ENCODE measurements at places on chromosomes 13 and 19.

DNA sequence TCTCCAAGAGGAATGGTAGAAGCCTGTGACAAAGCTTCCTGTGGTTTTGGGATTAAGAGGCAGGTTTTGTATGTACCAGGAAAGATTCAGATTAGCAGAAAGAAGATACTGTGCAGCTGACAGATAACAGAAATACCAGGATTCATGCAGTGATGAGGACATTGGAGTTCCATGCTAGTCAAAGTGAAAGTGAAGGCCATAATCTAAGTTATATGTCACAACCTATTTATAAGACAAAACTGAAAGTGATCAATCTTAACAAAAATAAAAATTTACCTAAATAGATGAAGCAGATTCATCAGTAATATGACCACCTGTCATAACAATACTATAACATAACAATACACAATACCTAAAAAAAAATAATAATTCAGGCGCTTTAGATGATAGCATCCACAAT, 1305.2 kb upstream of the PCDH9 start:
- DNase-seq, result no peak

- DNase-seq, result no peak
Measured at GRCh38 chr13:111493468-111493867, 173.0 kb downstream of the TEX29 start.

DNA sequence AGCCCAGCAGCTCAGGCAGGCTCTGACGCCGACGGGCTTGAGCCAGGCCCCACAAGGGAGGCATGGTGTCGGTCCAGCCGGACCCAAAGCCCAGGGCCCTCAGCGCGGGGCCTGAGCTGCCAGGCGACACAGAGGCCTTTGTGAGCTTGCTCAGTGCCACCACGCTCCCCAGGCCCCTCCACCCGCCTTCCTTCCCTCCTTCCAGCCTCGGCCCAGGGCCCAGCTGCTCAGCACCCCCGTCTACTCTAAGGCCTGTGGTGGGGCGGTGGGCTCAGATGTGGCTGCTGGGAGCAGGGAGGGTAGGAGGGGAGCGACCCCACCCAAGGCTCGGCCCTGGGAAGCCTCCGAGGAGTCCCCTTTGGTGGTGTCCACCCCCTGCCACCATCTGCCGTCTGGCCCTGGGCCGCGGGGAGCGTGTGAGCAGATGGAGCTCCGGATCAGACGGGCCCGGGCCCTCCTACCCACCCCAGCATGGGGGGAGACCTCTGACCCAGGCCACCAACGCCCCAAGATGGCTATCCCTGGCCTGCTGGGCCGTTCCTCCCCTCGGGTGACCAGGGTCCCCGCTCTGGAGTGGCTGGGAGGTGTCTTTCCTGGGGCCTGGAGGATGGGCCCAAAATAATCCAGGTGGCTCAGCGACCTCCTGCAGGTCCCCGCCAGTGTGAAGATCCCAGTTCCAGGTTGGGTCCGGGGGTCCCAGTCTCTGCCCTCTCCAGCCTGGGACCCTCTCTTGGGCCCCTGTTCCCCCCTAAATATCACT, 7.8 kb downstream of the ZBTB7A start:
- DNase-seq, result no peak

GRCh38 chr19:49128545-49129237, 9.3 kb downstream of the PPFIA3 start:
- no peak for DNase-seq

GRCh38 chr19:5961969-5962945, 15.7 kb downstream of the RANBP3 start:
- peak; percentile 63 for DNase-seq

DNA sequence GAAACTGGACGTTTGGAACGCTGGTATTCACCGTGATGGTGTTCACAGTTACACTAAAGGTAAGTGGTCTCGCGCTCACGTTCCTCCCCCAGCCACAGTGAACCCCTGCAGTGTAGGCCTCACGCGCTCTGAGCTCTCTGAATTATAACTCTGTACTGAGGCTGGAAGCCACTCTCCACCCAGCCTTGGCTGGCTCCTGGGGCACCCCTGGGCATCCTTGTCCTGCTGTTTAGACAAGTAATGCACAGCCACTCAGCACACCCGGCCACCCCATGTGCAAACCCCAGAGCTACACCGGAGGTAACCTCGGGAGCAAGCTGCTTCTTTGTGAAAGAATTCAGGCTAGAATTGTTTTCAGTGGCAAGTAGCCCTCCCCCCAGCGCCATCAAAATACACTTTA, 97.3 kb upstream of the MCF2L start:
- DNase-seq, result no peak

DNA sequence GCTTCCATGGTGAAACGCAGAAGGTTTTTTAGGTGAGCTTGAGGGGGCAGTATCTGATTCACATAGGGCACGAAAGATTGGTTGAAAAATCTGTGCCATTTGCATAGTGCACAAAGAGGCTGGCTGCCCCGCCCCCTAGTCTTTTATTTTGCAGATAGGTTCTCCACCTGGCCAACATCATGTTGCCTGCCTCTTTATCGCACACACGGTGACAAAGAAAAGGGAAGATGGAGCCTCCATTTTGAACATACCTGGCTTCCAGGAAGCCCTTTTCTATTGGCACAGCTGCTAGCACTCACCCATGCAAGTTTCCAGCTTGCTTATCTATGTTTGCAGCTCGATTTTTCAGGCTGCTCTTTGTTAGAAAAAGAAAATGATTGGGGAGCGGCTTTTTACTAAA, 316.2 kb upstream of the KLHL1 start:
- no peak for DNase-seq

DNA sequence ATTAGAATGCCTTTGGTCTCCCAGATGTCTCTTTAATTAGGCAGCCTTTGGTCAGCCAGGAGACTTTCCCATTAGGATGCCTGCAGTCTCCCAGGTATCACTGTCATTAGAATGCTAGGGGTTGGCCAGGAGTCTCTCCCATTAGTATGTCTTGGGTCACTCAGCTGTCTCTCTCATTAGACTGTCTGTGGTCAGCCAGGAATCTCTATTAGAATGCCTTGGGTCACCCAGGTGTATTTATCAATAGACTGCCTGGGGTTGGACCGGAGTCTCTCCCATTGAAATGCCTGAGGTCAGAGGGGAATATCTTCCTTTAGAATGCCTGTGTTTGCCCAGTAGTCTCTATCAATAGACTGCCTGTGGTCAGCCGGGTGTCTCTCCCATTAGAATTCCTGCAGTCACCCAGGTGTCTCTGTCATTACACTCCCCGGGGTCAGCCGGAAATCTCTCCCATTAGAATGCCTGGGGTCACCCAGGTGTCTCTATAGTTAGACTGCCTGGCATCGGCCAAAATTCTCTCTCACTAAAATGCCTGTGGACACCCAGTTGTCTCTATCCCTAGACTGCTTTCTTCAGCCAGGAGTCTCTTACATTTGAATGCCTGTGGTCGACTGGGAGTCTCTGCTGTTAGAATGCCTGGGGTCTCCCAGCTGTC, 1460.3 kb downstream of the UQCRFS1 start:
- DNase-seq, result no peak

- no peak for DNase-seq
Measured at GRCh38 chr13:27298849-27299248, 28.2 kb downstream of the RASL11A start.

- DNase-seq, result no peak
Measured at GRCh38 chr19:294946-295686, 3.9 kb upstream of the PLPP2 start.

GRCh38 chr13:65783383-65783782, 1446.8 kb downstream of the PCDH9 start:
- no peak for DNase-seq

DNA sequence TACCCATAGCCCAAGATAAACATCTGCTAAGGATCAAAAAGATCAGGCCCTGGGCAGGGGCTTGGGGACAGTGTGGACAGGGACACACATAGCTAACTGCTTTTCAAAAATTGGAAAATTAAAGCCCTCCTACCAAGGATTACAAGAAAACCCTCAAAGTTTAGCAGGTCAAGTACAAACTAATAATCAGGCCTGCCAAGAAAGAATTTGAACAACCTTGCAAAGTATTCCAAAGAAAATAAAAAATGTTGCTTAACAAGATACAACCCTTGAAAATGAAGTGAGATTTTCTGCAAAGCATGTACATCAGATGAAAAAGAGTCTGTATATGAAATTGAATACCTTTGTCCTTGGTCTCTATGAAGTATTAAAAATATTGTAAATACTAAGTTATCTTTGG, 67.3 kb downstream of the KLF12 start:
- no peak for DNase-seq

GRCh38 chr13:26575244-26575643, 17.8 kb downstream of the WASF3 start:
- DNase-seq, result no peak

- no peak for DNase-seq
Measured at GRCh38 chr13:81048026-81048461, 707.1 kb upstream of the SPRY2 start.

DNA sequence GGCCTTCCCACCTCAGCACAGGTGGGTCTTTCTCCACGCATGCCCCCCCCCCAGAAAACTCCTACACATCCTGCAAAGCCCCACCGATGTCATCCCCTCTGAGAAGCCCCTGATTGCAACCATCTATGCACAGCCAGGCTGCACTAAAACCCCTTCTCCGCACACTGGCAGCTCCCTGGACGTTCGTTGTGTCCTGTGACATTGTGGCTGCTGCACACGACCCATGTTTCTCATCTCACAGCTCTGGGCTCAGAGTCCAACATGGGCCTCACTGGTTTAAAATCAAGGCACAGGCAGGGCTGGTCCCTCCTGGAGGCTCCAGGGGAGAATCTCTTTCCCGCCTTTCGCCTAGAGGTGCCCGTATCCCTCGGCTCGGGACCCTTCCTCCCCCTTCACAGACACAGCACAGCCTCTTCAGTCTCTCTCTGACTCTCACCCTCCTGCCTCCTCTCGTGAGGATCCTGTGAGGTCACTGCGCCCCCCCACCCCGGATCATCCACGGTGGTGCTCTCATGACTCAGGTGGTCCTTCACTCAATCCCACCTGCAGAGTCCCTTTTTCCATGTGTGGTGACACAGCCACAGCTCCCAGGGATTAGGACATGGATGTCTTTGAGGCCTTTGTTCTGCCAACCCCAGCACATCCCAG, 71.2 kb downstream of the GADD45B start:
- DNase-seq, result no peak

- DNase-seq, result no peak
Measured at GRCh38 chr19:15488489-15489226, 9.4 kb upstream of the PGLYRP2 start.

DNA sequence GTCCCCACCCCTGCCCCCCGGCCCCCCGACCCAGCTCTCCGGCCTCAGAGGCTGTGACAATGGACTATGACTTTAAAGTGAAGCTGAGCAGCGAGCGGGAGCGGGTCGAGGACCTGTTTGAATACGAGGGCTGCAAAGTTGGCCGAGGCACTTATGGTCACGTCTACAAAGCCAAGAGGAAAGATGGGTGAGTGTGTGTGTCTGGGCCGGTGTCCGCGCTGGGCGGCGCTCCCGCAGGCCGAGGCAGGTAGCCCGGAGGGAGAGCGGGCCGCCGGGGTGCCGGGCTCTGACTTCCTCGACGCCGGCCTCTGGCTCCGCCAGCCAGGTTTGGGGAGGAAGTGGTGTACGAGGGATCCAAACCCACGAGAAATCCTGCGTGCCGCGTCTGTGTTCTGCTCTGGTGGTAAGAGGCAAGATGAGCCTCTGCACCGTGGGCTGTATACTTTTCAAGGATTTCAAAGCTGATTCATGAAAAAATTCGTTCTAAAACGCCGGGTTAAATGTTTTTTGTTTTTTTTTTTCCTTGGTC, 718 bp downstream of the CDK8 start:
- DNase-seq, result peak; percentile 16

GRCh38 chr13:63497601-63498000, 2082.0 kb upstream of the PCDH20 start:
- no peak for DNase-seq
